ENCODE measurements at places on chromosomes 5 and 9. TPM values are rescaled to one million over a fixed set of nuclear protein-coding genes. Genes with fewer than 3 reads are reported as not detected.

- no peak for DNase-seq
These were observed 133.2 kb upstream of the PANK3 start for GRCh38 chr5:168712280-168712924.

- DNase-seq: peak; percentile 55
These were observed 31.4 kb upstream of the BRD3 start for GRCh38 chr9:134099123-134099761.

DNA sequence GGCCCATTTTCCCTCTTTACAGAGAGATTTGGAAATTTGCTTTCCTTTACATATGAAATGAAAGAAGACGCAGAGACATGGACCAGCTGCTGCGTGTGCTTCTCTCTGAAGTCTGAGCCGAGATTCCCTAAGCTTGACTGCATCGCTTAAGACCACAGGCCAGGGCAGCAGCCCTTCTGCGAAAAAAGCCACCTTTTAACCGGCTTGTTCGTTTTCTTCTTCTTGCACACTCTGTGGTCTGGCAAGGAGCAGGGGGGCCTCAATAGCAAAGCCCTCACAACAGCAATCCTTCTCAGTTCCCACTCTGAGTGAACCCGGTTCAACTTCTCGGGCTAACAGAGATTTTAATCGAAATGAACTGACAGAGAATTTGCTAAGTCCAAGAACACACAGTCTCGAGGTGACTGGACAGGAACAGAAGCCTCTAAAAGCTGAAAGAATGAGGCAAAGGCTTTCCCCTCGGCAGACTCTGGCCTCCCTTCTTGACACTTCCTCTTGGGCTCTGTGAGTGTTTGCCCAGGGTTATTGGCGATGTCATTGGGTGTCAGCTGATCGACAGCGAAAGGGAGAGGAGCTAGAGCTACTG, 512.9 kb upstream of the KLF4 start:
- DNase-seq: no peak

GRCh38 chr9:111994831-111995458, 98.3 kb downstream of the UGCG start:
- no peak for DNase-seq

DNA sequence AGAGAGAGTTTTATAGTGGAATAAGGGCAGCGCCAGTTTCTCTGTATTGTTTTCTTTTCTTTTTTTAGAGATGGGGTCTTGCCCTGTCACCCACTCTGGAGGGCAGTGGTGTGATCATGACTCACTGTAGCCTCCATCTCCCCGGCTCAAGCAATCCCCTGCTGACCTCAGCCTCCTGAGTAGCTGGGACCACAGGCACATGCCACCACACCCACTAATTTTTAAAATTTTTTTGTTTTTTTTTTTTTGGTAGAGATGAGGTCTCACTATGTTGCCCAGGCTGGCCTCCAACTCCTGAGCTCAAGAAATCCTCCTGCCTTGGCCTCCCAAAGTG, 119.0 kb downstream of the PIK3R1 start:
- DNase-seq: no peak

- DNase-seq: no peak
These were observed 119.7 kb downstream of the MACROH2A1 start for GRCh38 chr5:135279328-135279727.

DNA sequence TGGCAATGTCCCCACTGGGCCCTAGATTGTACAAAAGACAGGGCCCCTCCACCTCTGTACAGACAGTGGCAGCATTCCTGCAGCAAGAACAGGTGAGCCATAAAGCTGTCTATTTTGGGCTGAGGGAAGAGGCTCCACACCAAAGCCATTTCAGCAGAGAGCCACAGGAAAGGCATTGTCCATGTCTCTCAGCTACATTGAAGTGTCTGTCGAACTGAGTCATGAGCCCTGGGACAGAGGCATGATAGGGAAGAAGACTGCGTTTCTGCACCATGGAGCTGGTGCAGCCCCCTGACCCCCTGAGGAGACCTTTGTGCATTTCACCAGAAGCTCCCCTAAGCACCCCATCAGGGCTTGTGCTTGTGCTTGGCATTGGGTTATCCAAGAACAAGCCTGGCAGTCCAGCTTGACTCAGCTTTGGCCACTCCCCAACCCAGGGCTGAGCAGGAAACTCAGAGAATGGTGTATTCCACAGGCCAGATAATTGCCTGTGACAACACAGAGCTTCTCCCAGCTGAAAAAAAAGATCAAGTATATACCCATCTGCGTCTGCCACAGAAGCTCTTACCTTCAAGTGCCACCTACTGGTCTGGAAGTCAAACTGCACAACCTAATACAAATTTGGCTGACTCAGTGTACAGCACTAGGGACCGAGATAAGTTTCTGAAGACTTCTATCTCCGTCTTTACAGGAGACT, 5.9 kb upstream of the FRMD3 start:
- peak; percentile 75 for DNase-seq

- no peak for DNase-seq
These were observed 90.1 kb downstream of the LMNB1 start for GRCh38 chr5:126866851-126867636.

GRCh38 chr5:133140311-133140710, 88.5 kb downstream of the HSPA4 start:
- no peak for DNase-seq

- DNase-seq: peak; percentile 15
These were observed 25.9 kb upstream of the UNC5A start for GRCh38 chr5:176784218-176785165.

DNA sequence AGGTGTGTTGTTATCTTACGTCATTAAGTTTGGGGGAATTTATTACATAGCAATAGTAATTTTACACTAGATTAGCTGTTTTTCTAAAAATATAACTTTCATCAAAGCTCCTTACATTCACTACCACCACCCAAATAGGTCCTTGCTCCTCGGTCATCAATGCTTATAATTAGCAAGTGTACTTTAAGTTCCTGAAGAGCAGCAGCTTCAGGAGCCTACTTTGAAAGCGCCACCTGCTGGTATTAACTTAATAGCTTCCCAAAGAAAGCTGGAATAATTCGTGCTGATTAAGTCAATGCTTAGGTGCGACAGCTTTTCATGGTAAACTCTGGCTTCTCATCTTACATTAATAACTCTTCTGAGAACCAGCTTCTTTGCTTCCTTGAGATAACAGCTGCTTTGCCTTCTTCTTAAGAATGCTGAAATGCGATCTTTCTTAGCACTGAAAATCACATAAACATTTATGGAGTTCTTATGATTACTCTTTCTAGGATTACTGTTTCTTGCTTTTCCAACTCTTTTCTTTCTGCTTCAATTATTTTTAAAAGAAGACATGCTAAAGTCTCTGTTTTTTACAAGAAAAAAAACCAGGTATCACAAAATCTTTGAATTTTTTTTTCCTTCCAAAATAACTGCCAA, 10.0 kb upstream of the C5 start:
- peak; percentile 56 for DNase-seq

DNA sequence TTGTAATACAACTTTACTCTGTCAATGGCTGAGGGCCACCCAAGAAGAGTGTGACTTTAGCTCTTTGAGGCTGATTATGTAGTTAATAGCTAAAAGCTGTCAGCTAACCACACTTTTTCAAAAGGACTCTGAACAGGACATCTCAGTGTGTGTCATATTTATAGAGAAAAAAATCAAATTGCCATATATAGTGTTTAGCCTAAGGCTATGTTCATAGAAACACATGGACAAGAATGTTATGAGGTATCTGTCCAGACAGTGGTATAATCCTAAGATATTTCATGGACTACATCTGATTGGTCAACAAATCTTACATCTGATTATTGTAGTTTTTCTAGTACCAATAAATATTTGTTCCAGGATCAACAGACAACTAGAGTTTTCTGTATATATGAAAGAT, 42.1 kb upstream of the CDH18 start:
- DNase-seq: no peak

DNA sequence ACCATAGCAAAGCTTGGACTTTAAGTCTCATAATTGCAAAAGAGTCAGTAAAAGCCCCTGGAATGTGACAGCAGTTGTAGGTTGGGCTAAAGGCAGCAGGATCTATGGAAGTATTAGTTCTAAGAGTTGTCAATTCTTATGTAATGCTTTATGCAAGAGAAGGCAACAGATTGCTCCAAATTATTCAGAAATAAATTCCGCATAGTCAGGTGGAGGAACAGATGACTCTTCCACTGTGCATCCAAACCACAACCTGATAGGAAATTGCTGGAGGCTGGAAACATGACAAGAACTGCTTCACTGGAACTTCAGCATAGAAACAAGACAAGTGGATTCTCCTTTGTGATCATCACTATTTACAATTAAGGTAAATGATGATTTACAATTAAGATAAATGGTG, 101.0 kb downstream of the STARD4 start:
- no peak for DNase-seq

GRCh38 chr9:114098021-114098935, 814 bp downstream of the KIF12 start:
- DNase-seq: no peak

DNA sequence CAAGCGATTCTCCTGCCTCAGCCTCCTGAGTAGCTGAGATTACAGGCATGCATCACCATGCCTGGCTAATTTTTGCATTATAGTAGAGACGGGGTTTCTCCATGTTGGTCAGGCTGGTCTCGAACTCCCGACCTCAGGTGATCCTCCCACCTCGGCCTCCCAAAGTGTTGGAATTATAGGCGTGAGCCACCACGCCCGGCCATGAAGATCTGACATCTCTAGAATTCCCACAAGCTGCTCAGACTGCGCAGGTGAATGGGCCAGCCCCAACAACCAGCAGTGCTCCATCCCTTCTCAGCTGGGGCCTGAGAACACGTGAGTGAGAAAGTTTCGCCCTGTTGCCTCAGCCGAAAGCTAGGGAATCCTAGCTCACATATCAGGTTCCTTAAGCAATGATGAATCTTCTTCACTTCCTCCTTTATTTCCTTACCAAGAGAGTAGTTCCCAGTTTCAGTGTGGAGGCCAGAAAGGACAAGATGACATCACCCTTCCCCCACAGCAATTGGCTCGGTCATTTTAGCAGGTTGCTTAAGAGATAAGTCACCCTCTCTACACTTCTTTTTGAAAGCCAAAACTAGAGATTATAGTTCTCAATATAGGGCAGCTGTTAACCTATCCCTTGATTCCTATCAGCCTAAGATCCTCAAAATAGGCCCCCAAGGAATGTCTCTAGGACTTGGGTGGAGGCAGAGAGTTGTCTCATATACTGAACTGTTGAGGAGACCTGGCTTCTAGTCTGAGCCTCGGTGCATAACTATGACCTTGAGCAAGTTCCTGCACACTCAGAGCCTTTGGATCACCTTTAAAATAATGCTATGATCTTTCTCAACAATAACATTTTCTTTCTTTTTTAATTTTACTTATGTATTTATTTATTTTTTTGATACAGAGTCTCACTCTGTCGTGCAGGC, 23.9 kb upstream of the PPP2CA start:
- DNase-seq: no peak

DNA sequence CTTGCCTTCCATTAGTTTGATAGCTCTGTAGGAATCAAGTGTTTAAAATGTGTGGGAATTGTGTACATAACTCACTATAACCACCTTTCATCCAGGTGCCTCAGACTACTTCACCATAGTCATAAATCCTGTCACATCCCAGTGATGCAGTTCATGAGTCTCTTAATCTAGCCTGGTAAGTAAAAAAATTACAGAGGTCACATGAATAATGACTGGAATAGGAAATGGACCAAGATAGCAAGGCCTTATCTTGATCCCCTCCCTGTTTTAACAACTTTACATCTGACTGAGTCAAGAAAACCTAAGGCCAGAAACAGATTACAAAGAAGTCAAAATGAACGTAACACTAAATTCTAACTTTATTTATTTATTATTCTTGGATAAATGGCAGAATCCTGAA, 1.5 kb upstream of the RNF145 start:
- DNase-seq: no peak

GRCh38 chr5:136006164-136006563, 22.6 kb upstream of the TGFBI start:
- no peak for DNase-seq

- no peak for DNase-seq
These were observed 613.7 kb upstream of the CDH18 start for GRCh38 chr5:20601678-20602100.

Gene TUSC1
- not detected for total RNA-seq

Gene SHOC1
- total RNA-seq: not detected

Gene PCDHB12
- 0.04 TPM for total RNA-seq

Gene OTP
- not detected for total RNA-seq

Gene GDA
- total RNA-seq: 0.21 TPM

Gene SH3TC2
- 0.71 TPM for total RNA-seq

Gene LCN2
- 0.38 TPM for total RNA-seq

Gene GCNT4
- 0.27 TPM for total RNA-seq

Gene MZB1
- 0.31 TPM for total RNA-seq

Gene MACIR
- total RNA-seq: 5.5 TPM
